ENCODE measurements at places on chromosomes 2 and 18.

- DNase-seq = no peak
These were observed 283.2 kb downstream of the SOX11 start for GRCh38 chr2:5975401-5975800.

DNA sequence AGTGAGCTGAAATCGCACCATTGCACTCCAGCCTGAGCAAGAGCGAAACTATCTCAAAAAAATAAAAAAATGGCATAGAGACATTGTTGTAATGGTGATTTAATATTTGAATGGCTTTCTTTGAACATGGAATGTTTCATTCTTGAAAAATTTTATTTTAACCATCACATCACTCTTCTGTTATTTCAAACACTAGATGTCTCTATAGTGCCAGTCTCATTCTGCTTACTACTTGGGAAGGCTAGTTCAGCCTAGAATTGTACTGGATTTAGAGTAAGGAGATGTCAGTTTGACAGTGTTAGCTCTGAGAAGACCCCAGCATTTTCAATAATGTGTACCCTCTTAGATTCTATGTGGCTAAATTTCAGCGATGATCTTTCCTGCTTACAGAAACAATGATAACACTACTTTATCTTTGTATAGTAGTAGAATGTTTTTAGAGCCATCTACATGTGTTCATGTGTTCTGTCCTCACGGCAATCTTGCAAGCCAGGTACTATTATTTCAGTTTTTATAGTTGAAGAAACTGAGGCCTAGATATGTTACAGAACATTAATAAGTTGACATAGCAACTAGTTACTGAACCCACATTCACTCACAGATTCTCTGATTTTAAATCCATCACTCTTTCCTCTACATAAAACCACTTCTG is 142.9 kb upstream of the ZSWIM2 start:
- no peak for DNase-seq

GRCh38 chr18:50009773-50010335 is 185.1 kb downstream of the MYO5B start:
- DNase-seq = peak; percentile 54

DNA sequence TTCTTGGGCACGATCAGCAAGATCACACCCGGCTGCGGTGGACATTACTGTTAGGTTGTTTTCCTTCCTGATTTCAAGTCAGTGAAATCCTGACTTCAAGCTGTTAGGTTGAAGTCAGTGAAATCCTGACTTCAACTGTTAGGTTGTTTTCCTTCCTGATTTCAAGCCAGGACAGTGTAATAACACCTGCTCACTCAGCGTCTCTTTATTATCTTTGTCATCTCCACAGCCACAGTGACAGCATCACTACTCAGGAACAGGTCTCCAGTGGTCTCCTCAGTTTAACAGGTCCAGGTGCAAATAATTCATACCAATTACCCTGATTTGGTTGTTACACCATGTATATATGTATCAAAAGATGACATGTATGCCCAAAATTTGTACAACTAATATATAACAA is 208.1 kb upstream of the REG3G start:
- DNase-seq = no peak

Data from activated CD4-positive, alpha-beta T cell treated with anti-CD3 and anti-CD28 coated beads, Interleukin-2, amount 50 U/mL, for 48 hours (primary cell).